ELF-1 (cell line): ENCODE measurements at places on chromosomes 13 and 19.

GRCh38 chr13:32804673-32805230, 211.5 kb upstream of the KL start:
- DNase-seq, result no peak

- peak; percentile 11 for DNase-seq
These were observed 17.0 kb downstream of the KL start for GRCh38 chr13:33033051-33033812.

DNA sequence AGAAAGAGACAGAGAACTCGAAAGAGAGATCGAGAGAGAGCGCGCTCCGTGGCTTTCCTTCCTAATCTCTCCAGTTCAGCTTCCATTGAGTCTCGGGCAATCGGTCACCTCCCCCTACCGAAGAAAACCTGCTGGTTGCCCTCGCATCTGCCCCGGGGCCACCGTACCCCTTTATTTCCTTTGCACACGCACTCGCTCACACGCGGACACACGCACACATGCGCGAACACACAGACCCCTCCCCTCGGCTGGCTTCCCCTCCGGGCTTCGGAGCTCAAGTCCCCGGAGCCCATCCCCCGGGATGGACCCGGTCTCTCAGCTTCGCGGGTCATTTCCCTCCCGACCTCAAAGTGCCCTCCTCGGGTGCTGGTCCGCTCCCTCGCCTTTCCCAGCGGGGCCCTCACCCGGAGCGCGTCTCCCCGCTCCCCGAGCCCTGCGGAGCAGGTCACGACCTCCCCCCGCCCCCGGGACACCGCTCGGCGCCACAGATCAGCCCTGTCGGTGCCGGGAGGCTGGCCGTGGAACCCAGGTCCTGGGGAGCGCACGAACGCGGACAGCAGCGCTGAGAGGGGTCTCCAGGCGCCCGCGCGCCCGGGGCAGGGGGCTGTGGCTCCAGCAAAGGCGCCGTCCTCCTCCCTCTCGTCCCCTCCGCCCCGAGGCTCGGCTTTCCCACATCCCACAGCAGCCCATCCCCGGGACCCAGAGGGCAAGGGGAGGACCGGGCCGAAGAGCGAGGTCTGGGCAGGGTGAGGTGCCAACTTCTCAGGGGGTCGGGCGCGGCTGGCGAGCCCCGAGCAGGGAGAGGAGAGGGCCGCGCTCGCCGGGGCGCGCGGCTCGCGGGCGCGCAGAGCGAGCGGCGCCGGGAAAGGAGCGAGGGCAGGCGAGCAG, 1.8 kb downstream of the DACH1 start:
- peak; percentile 34 for DNase-seq

DNA sequence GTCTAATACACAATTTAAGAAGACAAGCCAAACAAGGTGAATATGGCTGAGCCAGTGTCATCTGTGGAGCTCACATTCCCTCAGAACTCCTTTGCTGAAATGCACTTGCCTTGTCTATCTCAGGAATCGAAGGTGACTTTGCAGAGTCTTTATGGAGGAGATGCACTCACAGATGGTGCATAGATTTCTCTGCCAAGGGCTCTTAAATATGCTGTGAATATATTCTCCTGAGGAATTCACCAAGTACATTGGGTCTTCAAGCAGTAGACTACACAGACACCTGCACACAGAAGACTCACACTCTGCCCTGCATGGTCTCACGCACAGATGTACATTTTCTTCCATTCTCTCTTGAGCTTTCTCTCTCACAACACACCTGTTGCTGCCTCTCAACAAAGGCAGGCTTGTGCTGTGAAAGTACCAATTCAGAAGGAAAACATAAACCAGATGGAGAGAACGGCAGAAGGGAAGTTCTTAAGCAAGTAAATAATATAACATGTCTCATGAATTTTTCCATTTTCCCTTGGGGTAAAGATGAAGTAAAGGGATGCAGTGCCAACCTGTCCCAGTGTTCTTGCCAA, 174.7 kb downstream of the DLEU7 start:
- DNase-seq, result no peak

DNA sequence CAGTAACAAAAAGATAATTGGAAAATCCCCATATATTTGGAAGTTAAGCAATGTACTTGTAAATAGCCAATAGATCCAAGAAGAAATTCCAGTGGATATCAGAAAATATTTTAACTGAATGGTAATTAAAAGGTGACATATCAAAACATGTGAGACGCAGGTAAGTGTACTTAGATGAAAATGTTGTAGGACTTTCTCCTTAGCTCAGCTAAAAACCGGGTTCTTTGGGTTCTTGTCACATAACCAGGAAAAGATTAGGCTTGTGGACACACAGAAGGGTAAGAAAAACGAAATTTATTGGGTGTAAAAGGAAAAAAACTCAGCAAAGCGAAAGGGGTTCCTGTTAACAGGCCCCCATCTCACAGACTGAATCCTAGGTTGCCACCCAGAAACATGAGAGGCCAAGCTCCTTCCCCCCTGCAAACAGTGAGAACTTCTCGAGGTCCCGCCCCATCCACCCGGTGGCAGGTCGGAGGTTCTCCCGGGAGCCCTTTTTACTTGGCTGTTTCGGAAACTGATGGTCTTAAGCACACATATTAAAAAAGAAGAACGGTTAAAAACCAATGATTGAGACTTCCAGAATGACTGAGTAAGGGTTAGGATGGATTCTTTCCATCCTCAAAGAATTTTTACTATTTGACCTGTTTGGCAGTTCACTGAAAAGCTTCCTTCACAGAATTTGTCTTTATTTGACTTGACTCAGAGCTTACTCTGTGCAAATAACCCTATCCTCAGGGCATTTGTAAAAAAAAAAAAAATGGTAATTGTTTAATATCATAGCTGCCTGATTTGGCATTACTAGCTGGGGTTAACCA, 3.1 kb upstream of the CCDC70 start:
- DNase-seq, result no peak

- no peak for DNase-seq
These were observed 20.4 kb upstream of the IFT88 start for GRCh38 chr13:20546556-20546955.

DNA sequence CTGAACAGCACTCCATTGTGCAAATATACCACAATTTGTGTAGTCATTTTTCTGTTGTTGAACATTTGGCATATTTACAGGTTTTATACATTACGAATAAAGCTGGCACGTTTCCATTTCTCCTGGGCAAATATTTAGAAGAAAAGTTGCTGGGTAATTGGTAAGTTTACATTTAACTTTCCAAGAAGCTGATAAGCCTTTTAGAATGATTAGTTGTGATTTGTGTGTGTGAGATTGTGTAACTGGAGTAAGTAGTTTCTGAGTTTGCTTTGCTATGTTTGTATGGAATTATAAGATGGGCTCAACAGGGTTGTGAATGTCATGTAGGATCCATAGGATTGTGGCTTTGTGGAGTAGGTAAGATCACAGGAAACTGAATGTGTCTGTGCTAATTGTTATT, 1.6 kb upstream of the ZNF529 start:
- DNase-seq, result no peak

GRCh38 chr13:106296723-106297122, 238.7 kb downstream of the EFNB2 start:
- no peak for DNase-seq

- no peak for DNase-seq
These were observed 505.6 kb downstream of the GPC6 start for GRCh38 chr13:93732186-93732585.

DNA sequence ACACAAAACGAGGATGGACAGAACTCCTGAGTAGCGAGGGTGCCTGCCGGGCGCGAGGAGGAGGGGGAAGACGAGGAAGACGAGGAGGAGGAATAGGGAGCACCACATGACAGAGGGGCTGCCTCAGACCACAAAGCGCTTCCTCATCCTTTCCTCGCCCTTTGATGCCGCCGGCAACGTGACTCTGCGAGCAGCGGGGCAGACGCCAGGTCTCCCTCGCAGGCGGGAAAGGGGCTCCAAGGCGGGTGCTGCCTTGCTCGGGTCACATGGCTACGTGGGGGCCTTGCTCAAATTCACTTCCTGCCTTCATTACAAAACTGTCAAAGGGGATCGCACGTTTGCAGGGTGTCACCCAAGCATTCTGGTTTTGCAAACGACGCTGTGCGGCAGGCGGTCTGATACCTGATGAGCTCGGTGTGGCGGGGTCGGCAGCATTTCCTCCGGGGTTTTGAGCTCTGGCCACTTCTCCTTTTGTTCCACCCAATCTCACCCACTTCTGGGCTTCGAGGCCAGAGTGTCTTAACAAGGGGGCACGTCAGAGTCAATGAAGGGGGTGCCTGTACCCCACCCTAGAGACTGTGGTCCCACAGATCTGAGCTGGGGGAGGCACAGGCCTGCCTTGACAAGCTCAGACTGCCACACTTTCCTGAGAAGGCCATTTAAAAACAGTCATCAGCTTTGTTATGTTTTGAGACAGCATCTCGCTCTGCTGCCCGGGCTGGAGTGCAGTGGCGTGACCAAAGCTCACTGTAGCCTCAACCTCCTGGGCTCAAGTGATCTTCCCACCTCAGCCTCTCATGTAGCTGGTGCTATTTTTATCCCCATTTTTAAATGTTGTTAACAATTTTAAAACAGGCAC, 14.9 kb downstream of the MAP2K2 start:
- DNase-seq, result no peak
